CD4-positive, alpha-beta T cell treated with Interleukin-17A for 1 hour (primary cell): ENCODE measurements at places on chromosomes 13 and 19.

GRCh38 chr13:43196086-43196621 is 172.8 kb downstream of the DNAJC15 start:
- DNase-seq, result no peak

DNA sequence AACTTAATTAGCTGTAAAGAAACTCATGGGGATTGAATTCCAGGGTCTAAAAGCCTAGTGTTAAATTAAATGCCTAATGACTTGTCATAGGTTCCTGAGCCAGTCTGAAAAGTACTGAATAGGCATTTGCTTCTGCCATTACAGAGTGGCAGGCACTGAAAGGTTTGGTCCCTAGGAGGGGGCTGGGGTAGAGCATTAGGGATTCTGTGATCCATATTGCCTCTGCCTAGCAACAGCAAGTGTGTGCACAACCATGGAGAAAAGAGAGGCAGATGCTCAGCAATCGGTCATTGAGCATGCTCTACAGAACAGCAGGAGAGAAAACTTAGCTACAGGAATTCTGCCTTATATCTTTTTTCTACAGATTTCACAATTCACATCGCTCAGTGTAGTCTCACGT is 133.5 kb downstream of the TRPC4 start:
- DNase-seq, result no peak

- DNase-seq, result no peak
Measured at GRCh38 chr13:46934749-46935148, 37.9 kb upstream of the HTR2A start.

GRCh38 chr13:111908981-111909380 is 158.0 kb upstream of the SOX1 start:
- DNase-seq, result no peak
